H4 (cell line): ENCODE measurements at places on chromosomes 4 and X.

- DNase-seq = no peak
Observed at GRCh38 chr4:104593019-104593418, 98.3 kb upstream of the CXXC4 start.

DNA sequence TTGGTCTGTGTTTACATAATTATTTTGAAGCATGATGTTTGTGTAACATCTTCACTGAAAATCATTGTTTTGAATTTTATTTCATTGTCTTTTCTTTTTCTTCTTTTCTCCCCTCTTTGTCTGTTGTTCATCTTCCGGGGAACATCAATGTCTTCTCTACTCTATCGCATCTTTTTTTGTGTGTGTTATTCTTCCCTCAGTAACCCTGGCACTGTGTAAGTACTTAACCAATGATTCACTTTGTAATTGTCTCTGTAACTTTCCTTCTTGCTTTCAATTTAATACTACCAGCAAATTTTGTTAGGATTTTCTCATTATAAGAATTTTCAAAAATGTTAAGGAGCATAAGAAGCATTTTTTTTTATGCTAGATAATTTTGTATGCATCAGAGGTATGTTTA is 130.8 kb downstream of the PDLIM5 start:
- DNase-seq = no peak

DNA sequence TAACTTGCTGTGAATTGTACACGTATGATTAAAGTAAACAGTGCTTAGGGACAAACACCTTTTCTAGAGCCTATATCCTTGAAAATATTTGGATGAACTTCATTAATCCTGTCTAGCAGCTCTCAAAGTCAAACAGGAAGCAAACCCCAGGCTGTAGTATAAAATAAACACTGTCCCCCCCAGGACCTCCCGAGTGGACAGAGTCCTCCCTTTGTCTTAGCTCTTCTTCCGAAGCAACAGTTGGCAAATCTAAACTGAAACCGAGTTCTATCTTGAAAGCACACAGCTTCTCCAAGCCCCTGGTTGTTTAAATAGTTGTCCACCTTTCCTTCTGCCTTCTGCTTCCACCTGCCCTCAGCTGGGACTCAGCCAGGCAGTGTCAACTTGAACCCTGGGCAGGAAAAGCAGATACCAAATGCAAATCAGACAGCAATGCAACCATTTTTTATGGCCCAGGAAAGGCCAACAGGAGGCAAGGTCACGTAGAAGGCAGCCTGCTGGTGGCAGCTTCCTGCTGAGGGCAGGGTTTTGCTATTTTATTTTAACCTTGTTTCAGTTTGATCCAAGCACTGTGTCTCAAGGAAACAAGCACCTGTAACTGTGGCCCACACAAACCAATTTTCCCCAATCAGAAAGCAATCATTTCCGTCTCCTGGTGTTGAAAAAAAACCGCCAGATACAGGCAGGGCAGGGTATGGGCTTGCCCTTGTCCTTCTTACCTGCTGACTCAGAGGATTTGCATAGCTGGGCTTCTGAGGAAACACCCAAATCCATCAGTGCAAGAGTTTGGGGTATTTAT is 110.3 kb upstream of the KIT start:
- no peak for DNase-seq

- DNase-seq = no peak
Observed at GRCh38 chrX:124325732-124326131, 6.7 kb upstream of the TEX13D start.

DNA sequence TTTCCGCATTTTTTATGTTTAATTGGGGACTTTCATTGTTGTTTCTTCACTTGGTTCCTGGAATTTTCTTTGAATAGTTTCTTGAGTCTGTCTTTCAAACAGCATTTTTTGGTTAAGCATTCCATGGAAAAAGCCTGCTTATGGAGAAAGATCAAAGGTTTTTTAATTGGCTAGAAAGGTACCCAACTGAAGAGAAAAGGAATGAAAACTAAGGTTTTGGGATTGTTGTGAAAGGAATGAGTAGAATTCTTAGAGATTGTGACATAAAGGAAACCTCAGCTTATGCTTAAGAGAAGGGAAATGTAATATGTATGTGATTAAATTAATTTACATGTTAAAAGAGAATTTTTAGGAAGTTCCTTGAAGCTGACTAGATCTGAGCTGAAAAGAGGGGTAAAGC is 82.8 kb downstream of the CCKAR start:
- no peak for DNase-seq

GRCh38 chr4:6721121-6721520 is 5.1 kb downstream of the BLOC1S4 start:
- no peak for DNase-seq

DNA sequence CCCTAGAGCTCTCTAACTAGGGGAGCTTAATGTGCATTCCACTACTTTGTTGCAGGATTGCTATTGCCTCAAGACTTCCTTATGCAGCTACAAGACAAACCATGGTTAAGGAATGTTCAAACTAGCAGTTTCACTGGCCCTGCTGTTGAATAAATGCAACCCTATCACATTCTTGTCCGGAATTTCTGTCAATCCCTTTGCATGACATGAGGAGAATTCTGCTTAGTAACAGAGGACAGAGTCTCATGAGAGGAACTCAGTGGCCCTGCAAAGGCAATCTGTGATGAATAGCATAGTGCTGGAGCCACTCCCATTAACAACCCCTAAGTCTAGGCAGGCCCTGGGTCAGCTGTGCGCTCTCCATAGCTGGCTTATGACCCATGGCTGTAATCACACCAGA is 30.7 kb upstream of the SGMS2 start:
- DNase-seq = no peak

- no peak for DNase-seq
Observed at GRCh38 chrX:69289046-69289792, 124.0 kb upstream of the PJA1 start.

DNA sequence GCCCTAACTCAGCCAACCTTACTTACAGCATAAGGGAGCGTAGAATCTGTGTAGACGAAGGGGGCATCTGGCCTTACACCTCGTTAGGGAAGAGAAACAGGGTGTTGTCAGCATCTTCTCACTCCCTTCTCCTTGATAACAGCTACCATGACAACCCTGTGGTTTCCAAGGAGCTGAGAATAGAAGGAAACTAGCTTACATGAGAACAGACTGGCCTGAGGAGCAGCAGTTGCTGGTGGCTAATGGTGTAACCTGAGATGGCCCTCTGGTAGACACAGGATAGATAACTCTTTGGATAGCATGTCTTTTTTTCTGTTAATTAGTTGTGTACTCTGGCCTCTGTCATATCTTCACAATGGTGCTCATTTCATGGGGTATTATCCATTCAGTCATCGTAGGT is 14.6 kb downstream of the PLP1 start:
- DNase-seq = peak; percentile 6

- DNase-seq = no peak
Observed at GRCh38 chr4:61938250-61938846, 738.2 kb downstream of the ADGRL3 start.

GRCh38 chr4:167274351-167274750 is 40.1 kb upstream of the SPOCK3 start:
- no peak for DNase-seq

- DNase-seq = no peak
Observed at GRCh38 chr4:174406383-174406782, 115.9 kb downstream of the HPGD start.

GRCh38 chrX:117752745-117753144 is 363.9 kb downstream of the KLHL13 start:
- no peak for DNase-seq

GRCh38 chr4:15149234-15149838 is 147.1 kb downstream of the CPEB2 start:
- DNase-seq = peak; percentile 57

- DNase-seq = no peak
Observed at GRCh38 chr4:6755088-6755753, 27.3 kb upstream of the KIAA0232 start.

DNA sequence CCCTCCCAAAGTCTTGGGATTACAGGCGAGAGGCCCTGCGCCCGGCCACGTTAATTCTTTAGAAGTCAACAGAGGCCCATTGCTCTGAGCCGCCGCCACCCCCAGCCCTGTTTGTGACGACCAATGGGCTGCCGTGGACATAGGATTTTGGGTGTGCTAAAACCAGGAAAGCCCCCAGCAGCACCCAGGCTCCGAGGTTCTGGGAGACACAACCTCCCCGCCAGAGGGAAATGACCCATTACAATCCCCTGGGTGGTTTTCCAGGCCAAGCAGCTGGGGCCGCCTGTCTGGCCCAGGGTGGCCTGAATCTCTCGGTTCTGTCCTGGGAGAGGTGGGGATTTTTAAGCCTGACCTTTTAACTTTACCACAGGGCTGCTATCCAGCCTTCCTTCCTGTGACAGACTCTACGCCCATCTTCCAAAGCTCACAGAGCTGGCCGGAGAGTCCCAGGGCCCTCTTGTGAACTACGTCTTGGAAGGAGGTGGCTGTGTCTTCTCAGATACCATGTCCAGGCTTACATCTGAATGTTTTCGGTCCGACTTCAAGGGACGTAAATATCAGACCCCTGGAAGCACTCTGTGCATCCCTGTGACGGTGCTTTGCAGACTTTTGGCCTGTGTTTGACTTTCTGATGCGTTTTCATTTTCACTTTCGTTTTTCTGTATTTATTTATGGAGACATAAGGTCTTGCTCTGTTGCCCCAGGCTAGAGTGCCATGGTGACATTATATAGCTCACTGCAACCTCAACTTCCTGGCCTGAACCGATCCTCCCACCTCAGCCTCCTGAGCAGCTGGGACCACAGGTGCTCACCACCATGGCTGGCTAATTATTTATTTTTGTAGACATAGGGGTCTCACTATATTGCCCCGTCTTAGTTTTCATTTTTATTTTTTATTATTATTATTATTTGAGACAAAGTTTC is 36.0 kb downstream of the P2RY8 start:
- DNase-seq = peak; percentile 56

- DNase-seq = no peak
Observed at GRCh38 chr4:81789158-81789557, 317.5 kb upstream of the RASGEF1B start.

DNA sequence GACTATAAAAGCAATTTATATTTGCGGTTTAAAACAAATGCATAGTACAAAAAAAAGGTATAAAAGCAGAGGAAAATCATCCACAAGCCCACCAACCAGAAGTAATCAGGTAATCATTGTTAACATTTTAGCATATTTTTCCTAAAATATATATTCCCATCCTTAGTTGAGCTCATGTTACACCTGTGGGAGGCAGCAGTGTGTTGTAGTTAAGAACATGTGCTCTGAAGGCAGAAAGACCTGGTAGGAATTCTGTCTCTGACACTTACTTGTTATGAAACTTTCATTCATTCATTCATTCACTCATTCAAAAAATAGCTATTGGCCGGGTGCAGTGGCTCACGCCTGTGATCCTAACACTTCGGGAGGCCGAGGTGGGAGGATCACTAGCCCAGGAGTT is 15.4 kb upstream of the CDKL5 start:
- DNase-seq = peak; percentile 41

DNA sequence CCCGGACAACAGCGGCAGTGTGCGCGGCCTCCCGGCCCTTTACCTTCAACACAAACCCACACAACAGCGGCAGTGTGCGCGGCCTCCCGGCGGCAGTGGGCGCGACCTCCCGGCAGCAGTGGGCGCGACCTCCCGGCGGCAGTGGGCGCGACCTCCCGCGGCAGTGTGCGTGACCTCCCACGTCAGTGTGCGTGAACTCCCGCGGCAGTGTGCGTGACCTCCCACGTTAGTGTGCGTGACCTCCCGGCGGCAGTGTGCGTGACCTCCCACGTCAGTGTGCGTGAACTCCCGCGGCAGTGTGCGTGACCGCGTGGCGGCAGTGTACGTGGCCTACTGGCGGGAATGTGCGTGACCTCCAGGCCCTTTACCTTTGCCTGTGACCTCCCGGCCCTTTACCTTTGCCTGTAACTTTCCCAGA is 576.6 kb upstream of the FRG1 start:
- no peak for DNase-seq

- no peak for DNase-seq
Observed at GRCh38 chr4:10949039-10949733, 264.6 kb upstream of the CLNK start.

GRCh38 chrX:150253959-150254620 is 109.0 kb upstream of the MAMLD1 start:
- no peak for DNase-seq

DNA sequence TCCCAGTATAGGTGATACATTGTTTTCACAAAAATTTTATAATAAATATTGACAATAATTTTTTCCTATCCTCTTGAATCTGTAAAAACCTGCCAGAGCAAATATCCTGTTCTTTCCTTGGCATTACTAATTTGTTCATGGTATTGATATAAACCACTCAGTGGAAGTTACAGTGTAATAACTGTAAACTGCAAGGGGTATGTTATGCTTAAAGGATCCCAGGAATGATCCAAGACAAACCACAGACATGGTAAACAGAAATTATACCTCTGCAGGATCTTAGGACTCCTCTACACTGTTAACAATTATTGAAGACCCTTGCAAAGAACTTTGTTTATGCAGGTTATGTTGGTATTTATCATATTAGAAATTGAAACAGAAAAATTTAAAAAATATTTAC is 17.7 kb upstream of the MAD2L1 start:
- no peak for DNase-seq

DNA sequence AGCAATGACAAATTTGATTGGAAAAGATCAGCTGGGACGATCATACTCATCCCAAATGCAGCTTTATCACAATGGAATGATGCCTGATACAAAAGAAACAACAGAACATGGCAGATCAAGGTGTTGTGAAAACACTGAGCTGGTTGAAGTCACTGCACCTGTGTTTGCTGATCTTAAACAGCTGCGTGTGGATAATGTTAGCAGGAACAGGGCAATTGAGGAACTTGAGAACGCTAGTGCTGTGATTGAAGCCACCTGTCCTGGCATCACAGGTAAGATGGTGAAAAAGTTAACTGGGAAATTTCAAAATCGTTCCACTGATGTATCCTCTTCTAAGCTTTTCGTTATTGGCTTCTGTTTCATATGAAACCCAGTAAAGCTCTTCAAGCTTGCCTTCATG is 27.4 kb upstream of the SOD3 start:
- DNase-seq = no peak

DNA sequence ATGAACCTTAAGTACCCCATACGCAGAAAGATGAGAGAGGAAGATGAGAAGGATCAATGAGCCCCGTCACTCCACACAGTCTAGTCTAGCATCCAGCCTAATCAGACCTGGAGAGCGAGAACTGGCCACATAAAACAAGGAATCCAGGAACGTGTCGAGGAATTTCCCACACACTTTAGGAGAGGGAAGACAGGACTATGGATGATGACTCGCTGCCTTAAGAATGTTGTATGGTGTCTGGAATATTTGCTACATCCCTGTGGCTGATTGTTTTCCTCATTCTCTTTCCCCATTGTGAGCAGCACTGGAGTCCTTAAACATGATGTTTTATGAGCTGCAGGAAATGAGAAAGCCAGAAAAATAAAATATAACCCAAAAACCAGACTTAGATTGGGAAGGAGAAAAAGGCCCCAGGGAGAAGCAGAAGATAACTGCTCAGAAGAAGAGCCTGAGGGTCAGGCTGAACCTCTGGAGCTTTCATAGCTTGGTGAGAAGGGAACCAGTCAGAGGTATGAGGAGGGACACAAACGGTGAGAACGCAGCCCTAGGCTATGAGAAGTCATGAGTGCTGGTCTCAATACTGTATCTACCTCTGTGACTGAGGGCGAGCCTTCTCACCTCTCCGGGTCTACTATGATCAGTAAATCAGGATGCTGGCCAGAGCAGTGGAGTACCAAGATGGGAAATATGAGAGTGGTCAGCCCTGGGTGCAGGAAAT is 139.5 kb upstream of the NOCT start:
- peak; percentile 32 for DNase-seq

GRCh38 chr4:180640193-180640592 is 1603.0 kb upstream of the TENM3 start:
- DNase-seq = no peak
